ENCODE measurements at places on chromosomes 6 and 20. TPM values are rescaled to one million over a fixed set of nuclear protein-coding genes. Genes with fewer than 3 reads are reported as not detected.
A peak's percentile ranks its signal among the peaks of the same experiment; 100 is the strongest.

Gene ULBP3
- total RNA-seq: 0.38 TPM

Gene STMND1
- total RNA-seq: not detected

Gene RUNX2
- 0.98 TPM for total RNA-seq

Gene CAGE1
- total RNA-seq: 0.11 TPM

Gene MUC21
- total RNA-seq: not detected

Gene VGLL2
- not detected for total RNA-seq

Gene SLC22A3
- not detected for total RNA-seq

DNA sequence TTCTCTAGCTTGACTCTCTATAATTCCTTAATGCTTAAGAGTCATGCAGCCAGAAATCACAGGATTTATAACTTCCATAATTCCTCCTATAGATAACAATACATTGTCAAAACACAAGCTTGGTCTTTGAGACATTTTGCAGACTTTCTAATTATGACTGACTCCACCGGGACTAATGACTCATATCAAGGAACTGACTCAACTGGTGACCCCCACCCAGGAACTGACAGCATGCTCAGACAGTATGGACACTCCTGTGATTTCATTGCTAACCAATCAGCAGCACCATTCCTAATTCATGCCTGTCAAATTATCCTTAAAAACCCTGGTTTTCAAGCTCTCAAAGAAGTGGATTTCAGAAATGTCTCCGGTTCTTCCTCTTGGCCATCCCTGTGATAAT, 670.5 kb upstream of the IMPG1 start:
- DNase-seq: no peak

DNA sequence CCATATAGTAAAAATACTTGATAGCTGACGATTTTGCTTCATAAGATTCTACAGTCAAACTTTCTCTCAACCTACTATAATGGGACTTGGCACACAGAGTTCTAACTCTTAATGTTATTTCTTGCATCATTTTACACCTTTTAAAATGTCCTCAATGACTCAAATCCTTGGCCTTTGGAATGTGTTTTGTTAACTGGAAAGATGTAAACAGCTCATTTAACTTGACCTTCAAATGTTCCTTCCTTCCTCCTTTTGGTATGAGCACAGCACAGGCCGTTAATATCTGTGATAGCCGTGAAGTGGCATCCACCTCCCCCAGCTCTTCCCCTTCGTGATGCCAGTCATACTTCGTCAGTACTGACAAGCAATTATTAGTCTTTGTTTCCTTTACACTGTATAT, 972.0 kb upstream of the CITED2 start:
- no peak for DNase-seq

GRCh38 chr20:7159903-7160302, 392.4 kb downstream of the BMP2 start:
- no peak for DNase-seq

DNA sequence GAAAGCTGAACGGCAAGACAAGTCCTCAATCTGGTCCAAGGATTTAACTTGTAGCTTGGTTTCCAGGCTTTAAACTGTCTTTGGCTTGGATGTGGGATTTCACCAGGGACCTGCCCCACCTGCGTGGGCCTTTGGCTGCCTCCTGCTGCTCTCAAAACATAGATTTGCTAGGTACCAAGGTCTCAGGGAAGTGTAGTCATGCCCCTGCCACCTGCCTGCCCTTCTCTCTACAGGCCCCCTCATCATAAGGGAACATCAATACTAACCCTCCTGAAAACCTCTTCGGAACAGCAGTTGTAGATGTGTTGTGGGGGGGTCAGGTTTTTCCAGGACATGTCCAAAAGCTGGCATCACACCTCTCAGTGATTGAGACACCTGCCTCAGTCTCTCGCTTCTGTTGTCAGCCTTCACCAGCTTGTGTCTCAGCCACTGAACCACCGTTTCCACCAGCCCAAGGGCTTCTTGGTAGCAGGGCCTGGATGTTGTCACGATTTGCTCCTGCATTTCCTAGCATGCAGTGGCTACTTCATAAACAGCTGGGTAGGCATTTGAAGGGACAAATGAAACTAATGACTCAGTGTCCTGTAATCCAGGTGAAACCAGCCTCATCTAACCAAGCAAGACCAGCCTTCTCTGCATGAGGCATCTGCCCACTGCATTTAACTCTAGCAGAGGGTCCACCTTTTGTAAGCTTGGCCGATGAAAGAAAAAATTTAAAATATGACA, 141.6 kb upstream of the THBS2 start:
- DNase-seq: no peak

GRCh38 chr6:28254121-28254519, 2.1 kb upstream of the ZKSCAN4 start:
- DNase-seq: no peak

DNA sequence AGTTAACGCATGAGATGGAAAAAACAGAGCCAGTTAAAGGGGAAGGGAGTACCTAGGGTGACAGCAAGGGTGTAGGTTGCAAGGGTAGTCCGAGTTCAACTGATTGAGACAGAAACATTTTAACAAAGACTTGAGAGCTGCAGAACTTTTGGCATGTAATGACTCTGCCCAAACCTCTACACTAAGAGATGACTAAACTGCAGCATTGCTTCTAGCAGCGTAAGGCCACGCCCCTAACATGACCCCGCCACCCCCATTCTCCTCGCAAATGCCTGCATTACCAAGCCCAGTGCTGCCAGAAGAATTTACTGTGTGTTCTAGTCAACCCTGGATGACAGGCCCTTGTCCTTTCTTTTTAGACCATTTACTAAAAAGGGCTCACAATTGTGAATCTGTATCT, 6.3 kb upstream of the HINT3 start:
- DNase-seq: peak; percentile 41

GRCh38 chr6:68730291-68731054, 95.4 kb downstream of the ADGRB3 start:
- DNase-seq: no peak

DNA sequence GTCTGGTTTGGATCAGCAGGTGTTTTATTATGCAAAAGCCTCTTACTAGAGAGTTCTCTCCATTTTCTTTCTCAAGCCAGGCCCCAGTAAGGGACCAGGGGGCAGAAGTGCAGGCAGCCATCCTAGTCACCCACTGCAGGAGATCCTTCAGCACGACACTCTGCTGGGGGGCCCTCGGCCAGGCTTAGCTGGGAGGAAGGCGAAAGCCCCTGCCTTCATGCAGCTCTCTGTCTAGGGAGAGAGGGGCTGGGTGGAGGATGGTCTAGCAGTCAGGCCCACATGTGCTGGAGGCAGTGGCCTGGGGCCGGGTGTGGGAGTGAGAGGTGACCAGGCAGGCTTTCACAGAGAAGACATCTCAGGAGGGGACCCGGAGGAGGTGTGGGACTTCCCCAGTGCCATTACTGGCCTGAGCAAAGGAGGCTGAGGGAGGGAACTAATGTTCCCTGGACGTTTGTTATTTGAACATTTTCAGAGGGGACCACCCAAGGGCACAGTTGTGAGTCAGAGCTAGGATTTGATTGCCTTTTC, 33.5 kb upstream of the VSTM2L start:
- DNase-seq: no peak

DNA sequence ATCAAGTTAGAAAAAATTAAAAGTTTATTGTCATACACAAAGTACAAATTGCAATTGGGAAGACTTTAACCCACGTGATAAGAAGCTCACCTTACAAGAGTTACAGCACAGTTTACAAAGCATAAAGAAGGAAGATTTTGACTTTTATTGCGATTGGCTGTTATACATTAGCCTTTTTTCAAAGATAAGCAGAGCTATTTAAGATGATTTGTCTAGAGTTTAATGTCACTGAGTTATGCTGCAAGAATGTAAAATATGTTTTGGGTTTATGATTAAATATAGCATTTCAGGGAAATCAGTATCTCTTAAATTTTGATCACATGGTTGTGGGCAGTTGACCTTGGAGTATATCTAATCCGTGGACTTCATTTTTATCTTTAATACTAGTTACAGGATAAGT, 664.2 kb upstream of the PTCHD4 start:
- no peak for DNase-seq

- no peak for DNase-seq
These were observed 1043.9 kb upstream of the EPHA7 start for GRCh38 chr6:94463306-94463705.

DNA sequence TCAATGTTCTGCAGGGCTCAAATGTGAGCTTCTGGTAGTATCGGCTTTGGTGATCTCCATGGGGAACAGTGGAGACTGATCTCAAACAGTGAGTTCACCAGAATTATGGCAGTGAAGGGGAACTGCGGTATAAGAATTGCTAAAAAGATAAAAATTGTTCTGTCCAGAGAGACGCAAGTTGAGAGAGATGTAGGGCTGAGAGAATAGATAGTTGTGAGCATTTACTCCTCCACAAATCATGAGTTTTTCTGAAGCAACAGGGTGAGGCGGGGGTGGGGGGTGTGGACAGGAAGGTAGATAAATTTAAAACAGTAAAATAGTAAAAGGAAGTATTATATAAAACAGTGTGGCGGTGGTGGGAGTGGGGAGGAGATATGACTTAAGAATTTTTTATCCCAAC, 98.6 kb upstream of the NEDD9 start:
- no peak for DNase-seq

DNA sequence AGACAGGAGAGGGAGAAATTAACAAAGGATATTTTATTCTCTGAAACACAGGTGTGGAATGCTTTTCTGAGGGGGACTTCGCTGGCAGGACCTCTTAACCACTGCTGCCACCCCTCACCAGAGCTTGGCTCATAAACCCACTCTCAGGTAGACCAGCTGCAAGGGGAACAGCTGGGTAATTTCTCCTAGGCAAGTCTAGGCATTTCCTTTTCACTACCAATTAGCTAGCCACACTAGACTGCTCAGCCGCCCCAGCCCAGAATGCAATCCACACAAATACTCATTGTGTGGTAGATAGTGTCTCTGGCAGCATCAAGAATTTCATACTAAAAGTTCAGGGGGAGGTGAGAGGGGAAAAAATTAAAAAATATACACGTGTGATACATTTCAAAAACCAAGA, 267.6 kb upstream of the ID4 start:
- no peak for DNase-seq

DNA sequence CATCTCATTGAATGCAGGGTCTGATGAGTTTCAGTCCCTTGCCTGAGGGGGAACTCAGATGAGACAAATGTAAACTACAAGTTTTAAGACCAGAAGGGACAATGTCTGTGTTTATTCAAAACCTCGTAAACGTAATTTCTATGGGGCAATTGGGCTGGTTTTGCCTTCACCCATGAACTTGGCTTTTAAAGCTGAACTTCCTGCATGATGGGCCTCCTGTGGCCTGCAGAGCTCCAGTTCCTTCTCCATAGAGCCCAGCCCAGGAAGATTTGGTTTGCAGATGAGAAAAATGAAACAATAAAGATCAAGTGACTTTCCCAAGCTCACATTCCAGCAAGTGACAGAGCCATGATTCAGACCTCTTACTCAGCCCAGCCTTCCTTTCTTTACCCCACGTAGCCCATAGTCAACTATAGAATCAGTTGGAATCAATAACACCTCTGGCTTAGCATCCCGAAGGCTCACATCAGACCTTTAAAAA, 612.3 kb downstream of the UTRN start:
- DNase-seq: no peak

- DNase-seq: no peak
These were observed 177.8 kb downstream of the OGFRL1 start for GRCh38 chr6:71466362-71466761.

- no peak for DNase-seq
These were observed 1.6 kb downstream of the INSM1 start for GRCh38 chr20:20369250-20370093.

DNA sequence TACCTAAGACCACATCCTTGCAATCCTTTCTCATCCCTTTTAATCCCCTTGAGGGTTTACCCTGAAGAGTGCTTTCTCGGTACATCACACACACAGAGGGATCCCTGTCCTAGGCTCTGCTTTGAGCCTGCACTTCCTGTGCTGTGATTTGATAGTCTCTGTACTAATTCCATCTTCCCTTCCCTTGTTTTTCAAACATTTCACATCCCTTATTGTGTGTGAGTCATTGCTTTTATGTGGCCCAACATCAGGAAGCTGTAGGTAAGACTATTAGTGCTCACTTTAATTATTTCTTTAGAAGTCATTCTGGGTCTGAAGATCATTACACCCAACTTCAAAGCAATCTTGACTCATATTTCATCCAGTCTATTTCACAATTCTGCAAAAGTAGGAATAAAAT, 57.2 kb upstream of the ANKEF1 start:
- no peak for DNase-seq

DNA sequence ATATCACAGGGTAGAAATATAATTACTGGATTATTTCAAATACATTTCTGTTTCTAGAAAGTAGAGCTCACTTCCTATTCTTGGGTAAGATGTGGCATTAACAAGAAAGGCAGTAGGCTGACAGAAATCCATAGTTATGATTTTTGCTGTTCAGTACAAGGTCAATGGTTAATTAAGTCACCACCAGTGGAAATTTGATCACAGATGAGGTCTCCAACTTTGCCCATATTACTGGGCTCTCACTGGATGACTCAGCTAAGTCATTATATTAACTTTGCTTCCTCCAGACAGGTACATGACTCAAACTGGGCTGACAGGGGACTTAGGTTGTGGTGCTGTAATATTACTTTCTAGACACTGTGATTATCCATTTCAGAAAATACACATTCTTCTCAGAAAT, 212.4 kb downstream of the GRIK2 start:
- DNase-seq: no peak

DNA sequence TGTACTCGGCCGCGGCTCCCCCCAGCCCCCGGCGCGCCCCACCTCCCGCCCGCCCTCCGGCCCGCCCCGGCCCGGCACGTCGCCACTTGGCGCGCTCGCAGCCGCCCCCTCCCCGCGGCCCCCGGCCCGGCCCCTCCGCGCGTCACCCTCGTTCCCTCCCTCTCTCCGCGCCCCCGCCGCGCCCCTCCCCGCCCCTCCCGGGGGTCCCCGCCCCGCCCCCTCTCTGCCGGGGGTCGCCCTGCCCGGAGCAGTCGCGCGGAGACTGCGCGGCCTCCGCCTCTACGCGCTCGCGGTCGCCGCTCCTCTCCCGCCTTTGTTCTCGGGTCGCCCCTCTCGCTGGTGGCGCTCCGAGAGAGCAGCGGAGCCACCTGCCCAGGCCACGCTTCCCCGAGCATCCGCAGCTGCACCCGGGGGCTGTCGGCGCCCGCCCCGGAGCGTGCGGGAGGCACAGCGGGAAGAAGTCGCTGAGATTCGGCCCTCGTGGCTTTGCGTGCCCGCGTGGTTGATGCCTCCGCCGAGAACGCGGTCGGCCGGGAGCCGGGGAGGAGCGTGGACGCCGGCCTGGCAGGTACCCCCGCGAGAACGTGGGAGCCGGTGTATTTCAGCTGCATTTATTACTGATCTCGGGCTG, at the start of gene PHF10:
PHF10 (minus strand) TSS at position 7 of the 631 bp plus-strand sequence. CDS start 569 bp downstream, outside the sequence.
- DNase-seq: peak; percentile 92

DNA sequence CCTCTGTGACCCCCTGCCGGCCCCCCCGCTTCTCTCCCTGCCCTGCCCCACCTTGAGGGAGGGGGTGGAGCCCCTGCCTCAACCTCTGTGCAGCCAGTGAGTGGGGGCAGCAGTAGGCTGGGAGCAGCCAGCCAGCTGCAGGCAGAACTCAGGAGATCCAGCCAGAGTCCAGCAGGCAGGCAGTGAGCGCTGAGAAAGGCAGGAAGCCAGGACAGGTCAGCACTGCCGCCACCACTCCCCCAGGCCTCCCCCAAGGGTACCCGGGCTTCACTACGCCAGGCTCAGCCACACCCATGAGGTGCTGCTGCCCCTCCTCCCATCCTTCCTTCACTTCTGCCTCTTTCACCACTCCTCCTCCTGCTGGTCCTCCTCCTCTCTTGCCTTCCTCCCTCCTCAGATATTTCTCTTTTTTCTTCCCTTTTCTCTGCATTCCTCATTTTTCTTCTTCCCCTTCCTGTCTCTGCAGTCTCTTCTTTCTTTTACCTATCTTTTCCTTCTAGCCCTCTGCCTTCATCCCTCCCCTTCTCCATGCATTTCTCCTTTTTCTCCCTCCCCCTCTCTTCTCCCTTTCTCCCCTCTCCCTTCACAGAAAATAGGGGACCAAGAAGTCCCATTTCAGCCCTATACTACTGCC, 11.5 kb downstream of the TMEM63B start:
- peak; percentile 75 for DNase-seq
